ENCODE measurements at places on chromosomes 2 and 18. TPM values are rescaled to one million over a fixed set of nuclear protein-coding genes. Genes with fewer than 3 reads are reported as not detected.

Gene SLC4A1AP
- 25.6 TPM for total RNA-seq

Gene LTBP1
- total RNA-seq, result 0.17 TPM

Gene EVX2
- not detected for total RNA-seq

Gene GKN2
- total RNA-seq, result not detected
